Globus pallidus (tissue), 1 donor: ENCODE measurements at places on chromosomes 4 and X.

DNA sequence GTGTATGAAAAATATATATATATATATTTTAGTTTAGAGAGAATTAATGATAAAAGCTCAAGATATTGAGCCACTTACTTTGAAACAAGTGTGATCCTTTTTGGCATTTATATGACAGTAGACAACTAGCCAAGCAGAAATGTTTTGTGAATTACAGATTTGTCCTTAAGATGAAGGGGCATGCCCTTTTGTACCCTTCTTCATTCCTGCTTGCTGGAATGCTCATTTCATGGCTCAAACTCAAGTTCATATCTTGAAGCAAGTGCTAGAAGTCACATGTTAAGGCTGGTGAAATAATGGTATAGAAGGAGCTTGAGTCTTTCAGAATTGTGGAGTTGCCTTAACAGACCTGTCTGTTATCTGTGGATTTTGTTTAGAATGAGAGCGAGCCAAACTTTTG, 203.0 kb downstream of the BMPR1B start:
- DNase-seq = no peak

DNA sequence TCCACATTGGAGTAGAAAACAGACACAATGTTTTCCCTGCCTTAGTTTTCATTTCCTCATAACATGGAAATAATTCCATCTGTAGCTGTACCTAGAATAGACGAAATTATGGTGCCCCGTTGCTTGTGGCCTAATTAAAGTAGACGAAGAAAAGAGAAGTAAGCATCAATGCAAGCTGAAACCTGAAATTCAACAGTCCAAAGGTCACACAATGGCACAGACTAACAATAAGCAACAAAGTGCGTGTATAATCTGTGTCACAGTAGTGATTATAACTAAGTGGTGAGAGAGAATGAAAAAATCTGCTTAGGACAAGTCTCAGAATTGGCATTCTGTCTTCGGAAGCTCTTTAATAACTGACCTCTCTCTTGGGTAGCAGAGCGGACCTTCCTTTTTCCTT, 24.3 kb downstream of the MAGEB17 start:
- DNase-seq = no peak

GRCh38 chrX:118893923-118894322, 70.3 kb downstream of the ZCCHC12 start:
- no peak for DNase-seq

GRCh38 chr4:110106931-110107296, 91.5 kb downstream of the ELOVL6 start:
- no peak for DNase-seq

GRCh38 chr4:22857411-22857810, 164.7 kb downstream of the GBA3 start:
- DNase-seq = no peak

DNA sequence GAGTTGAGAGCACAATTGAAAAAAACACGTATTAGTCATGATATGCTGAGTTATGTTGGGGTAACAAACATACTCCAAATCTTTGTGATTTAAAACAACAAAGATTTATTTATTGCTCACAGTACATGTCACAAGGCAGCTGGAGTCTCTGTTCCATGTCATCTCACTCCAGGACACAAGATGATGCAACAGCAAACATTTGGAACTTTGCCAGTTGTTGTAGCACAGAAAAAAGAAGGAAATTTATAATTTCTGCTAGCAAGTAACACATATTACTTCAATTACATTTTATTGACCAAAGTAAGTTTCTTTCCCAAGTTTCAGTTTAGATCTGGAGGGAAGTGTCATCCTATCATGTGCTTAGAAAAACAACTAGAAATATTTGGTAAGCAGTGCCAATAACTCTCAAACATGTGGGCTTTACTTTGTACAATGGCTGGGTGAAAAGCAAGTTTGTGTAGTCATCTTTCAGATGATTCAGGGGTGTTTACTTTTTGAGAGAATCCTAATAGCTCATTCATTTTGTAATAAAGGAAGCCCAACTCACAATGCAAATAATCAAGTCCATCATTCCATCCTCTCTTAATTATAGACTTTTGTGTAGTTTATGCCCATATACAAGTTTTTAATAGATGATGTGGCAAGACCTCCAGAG, 452.3 kb downstream of the ZIC3 start:
- no peak for DNase-seq

DNA sequence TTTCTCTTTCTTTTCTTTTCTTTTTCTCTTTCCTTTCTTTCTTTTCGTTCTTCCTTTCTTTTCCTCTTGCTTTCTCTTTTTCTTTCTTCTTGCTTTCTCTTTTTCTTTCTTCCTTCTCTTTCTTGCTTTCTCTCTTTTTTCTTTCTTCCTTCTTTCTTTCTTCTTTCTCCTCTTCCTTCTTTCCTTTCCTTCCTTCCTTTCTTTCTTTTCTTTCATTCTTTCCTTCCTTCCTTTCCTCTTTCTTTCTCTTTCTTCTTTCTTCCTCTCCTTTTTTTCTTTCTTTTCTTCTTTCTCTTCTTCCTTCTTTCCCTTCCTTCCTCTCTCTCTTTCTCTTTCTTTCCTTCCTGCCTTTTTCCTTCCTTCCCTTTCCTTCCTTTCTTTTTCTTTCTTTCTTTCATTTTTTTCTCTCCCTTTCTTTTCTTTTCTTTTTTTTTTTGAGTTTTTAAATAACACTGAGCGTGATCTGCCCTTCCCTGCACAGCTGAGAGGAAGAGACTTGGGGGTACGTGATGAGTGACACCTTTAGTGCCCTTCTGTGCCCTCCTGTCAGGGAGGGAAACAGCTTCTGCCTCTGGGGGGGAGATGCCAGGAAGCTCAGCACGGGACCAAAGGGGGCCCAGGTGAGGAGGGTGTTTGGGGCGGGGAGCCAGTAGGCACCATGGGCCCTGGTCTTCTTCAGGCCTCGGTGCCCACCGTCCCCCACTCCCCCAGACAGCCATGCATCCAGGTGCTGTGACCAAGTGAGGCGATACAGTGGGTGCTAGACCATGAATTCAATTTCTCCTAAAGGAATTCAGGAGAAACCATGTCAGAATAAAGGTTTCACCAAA, 36.6 kb upstream of the CDKN2AIP start:
- no peak for DNase-seq

DNA sequence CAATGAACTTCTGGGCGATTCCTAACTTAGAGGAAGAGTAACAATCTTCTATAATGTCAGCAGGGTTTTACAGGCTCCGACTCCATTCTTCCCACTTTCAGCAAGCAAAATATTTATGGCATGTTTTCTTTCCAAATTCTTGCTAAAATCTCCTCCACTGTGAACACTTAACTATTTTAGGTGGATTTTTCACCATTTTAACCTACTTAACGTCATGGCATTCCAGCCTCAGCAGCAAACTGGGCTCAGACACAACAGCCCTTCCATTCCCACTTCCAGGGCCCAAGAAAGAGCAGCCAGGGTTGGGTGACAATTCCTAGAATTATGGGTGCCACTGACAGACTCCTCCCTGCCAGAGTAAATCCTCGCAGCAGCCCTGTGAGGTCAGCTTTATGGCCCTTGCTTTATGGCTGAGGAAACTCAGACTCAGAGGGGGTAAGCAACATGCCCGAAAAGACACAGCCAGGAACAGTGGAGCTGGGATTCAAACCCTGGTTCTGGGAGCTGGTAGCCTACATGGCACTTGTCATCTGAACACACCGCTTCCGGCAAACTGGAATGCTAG, 112.8 kb upstream of the MAP3K15 start:
- DNase-seq = no peak

GRCh38 chr4:173267711-173268110, 66.4 kb downstream of the HMGB2 start:
- no peak for DNase-seq

DNA sequence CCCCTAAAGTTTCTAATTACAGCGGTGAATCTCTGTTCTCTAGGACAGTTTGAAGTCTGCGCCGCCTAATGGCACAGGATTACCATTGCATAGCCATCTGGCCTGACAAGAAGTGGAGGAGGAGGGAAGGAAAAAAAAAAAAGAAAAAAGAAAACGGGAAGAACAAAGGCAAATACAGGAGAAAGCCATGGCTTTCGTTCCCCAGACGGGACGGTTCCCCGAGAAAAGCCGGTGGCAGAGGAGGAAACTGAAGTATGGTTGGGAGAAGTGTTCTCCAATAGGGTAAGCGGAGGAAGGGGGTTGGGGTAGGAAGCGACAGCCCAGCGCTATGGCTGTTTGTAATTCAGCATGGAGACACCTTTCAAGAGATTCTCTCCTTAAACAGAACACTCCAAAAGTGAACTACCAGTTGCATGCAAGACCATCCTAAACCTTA, 80.8 kb downstream of the HMGN5 start:
- peak; percentile 67 for DNase-seq

GRCh38 chr4:85776579-85776978, 301.6 kb downstream of the ARHGAP24 start:
- DNase-seq = no peak

DNA sequence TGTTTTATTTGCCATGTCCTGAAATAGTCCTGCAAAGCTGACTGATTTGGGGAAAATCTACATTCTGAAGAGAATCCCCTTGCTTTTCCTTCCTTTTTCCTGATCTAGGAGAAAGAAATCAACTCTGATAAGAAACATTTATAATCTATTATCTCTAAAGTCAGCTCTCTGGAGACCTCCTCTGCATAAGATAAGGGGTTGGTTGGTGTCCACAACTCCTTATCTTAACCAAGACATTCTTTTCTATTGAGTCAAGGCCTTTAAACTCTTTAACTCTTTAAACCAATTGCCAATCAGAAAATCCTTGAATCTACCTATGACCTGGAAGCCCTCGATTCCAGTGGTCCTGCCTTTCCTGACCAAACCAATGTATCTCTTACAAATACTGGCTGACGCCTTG, 373.6 kb upstream of the RASGEF1B start:
- no peak for DNase-seq
